ENCODE measurements at places on chromosomes 5 and 9. TPM values are rescaled to one million over a fixed set of nuclear protein-coding genes. Genes with fewer than 3 reads are reported as not detected.

GRCh38 chr9:93677048-93677571 is 100.7 kb downstream of the PHF2 start:
- DNase-seq = no peak

GRCh38 chr9:37371565-37372464 is 50.7 kb upstream of the GRHPR start:
- DNase-seq = no peak

MYOT gene
- 1.3 TPM for total RNA-seq

DNA sequence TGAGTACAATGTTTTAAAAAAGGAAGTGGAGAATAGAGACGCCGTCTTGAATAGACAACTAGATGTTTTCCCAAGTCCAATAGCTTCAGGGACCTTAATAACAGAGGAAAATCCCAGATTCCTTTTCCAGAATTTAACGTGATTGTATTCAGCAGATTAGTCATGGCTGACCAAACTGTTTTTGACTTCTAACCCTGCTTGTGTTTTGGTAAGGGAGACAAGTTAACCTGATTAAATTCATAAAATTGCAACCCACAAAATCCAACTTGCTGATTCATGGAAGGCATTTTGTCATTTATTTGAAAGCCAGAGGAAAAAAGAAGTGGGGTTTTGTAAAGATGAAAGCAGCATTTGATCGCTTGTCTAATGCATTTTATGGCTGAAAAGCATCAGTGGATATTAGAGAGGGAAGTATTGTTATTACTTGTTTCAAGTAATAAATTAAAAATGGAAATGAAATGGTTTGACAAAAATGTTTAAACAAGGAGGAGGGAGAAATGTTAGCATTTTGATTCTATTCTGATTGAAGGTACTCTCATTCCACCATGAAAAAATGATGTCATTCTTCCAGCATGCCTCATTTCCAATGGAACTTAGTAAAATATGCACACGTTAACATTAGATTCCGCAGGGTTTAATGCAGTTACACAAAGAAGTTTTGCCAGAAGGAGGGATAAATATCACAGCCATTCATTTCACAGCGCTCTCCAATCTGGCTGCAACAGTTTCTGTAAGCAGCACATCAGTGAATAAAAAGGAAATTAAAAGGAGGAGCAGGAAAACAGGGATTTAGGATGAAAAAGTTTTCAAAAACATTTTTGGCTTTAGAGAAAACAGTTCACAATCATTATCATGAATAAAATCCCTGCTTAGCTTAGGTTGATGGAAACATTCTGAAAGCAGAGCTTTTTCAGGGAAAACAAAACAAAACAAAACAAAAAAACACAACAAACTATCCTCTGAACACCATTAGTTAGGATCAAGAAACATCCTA is 314.7 kb downstream of the PRR16 start:
- no peak for DNase-seq

SPINK4 gene
- not detected for total RNA-seq

GRCh38 chr5:39177631-39177964 is 41.8 kb downstream of the FYB1 start:
- no peak for DNase-seq

GRCh38 chr5:122719991-122720746 is 54.7 kb upstream of the SNX2 start:
- no peak for DNase-seq

PCDHA4 gene
- 0.08 TPM for total RNA-seq

DNA sequence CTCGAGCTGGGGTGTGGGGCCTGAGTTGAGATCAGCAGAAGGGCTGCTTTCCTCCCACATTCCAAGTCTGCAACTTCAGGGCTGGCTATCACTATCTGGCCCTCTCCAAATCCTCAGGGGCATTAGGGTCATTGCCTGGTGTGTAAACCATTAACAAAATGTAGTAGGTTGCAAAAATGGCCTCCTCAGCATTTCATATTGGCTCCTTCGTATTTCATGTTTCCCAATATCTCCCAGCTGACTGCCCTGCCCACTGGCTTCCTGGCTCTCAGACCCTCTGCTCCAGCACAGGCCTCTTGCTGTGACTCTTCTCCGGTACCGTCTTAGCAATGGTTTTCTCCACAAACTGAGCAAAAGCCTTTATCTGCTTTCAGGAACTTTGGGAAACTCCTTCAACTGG is 113.8 kb downstream of the GADD45G start:
- no peak for DNase-seq

GRCh38 chr5:76641514-76642120 is 18.4 kb upstream of the F2RL2 start:
- peak; percentile 73 for DNase-seq

DNA sequence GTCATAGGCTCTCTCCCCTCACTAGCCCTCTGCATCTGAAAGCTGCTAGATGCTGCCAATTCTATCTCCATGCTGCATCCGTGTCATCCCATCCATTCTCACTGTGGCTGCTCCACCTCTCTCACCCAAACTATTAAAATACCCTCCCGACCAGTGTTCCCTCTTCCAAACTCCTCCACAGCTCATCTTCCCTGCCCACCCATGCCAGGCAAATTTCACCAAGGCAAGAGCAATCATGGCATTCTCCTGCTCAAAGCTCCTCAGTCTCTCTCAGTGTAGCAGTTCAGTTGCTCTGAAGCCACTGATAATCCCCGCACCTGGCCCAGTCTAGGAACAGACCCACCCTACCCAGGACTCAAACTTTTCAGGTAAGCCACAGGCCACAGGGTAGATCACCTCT is 48.4 kb downstream of the SPOCK1 start:
- DNase-seq = no peak

DNA sequence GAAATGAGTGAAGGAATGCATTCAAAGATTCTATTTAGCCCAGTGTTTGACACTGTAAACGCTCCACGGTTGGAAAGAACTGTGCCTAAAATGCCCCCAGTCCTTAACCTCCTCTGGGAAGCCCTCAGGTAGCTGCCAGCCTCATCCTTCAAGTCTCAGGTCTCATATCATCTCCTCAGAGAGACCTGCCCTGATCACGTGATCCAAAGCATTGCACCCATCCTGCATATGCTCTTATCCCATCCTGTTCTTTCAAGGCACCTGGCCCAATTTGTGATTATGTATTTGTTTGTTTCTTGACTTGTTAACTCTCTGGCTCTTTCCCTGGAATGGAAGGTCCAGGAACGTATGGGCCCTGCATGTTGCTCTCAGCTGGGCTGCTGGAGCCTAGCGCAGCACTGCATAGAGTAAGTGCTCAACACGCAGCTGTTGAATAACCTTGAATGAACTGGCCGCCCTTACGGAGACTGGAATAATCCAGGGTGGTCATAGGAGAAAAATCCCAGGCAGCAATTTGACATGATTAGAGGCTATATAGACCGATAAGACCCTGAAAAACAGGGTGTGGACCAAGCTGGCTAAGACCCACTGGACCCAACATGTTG is 8.7 kb downstream of the C1QTNF2 start:
- DNase-seq = no peak

GRCh38 chr5:35461530-35461929 is 156.1 kb upstream of the SPEF2 start:
- DNase-seq = no peak

ACOT12 gene
- 76.4 TPM for total RNA-seq

DNA sequence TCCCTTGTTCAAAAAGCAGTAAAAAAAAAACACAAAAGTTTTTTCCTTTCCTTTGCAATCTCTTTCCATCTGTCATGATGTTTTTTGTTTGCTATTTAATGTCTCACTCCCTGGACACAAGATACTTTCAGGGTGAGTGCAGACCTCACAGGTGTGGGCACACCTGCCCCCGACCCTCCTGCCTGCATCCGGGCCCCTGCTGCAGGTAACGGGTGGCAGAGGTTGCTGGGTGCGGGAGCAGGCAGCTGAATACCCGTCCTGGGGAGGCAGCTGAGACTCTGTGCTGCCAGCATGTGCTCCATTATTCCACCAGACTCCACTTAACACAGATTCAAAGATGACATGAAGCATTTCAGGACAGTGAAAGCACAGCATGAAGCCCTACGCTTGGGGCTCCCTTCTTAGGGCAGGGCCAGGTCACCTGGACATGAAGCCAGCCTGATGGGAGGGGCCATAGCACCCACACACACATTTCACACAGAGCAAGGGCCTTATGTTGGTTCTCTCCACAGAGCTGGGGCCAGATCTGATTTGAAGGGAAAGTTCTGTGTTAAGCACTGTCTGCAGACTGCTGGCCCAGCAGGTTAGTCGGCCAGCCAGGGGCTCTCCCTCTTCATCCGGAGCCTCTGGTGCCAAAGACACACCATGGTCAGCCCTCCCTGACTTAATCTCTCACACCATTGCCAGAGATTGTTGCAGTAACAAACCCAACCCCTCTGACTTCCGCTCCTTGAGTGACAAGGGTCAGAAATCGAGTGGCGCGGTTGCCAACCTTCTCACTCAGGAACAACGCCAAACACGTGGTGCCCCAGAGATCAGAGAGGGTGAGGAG is 13.0 kb downstream of the NEK6 start:
- no peak for DNase-seq

DNA sequence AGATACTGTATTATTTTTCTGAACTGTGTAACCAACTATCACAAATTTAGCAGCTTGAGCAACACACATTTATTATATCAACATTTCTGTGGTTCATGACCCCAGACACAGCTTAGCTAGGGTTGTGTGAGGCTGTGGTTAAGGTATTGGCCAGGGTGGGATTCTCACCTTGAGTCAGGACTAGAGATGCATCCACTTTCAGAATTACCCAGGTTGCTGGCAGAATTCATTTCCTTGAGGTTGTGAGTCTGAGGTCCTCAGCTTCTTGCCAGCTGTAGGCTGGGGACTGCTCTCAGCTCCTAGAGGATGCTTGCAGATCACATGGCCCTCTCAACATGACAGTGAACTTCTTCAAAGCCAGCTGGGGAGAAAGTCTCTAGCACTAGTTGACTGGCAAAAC is 122.5 kb upstream of the RASGRF2 start:
- no peak for DNase-seq
